Fibroblast of skin of scalp (primary cell): ENCODE measurements at places on chromosomes 11 and 22.

- DNase-seq, result no peak
Observed at GRCh38 chr11:63489879-63490278, 1.1 kb downstream of the PLAAT5 start.

DNA sequence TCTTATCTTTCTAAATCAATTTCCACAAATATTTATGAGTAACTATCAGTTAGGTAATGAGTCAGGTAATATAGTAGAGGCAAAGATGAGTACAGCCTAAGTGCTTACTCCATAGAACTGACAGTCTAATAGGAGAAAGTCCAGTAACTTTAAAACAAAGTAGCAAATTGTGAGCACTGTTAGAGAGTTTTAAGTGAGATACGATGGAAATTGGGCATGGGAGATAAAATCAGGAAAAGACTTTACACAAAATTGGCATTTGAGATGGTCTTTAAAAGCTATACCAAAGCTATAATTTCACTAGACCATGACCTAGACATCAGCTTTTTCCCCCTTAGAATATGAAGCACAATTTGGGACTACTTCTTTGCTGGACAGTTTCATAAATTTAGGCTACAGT lies 113.7 kb downstream of the CSTPP1 start:
- no peak for DNase-seq

- no peak for DNase-seq
Observed at GRCh38 chr11:17812865-17813187, 78.2 kb downstream of the KCNC1 start.

- no peak for DNase-seq
Observed at GRCh38 chr11:11072067-11072466, 214.2 kb upstream of the ZBED5 start.

DNA sequence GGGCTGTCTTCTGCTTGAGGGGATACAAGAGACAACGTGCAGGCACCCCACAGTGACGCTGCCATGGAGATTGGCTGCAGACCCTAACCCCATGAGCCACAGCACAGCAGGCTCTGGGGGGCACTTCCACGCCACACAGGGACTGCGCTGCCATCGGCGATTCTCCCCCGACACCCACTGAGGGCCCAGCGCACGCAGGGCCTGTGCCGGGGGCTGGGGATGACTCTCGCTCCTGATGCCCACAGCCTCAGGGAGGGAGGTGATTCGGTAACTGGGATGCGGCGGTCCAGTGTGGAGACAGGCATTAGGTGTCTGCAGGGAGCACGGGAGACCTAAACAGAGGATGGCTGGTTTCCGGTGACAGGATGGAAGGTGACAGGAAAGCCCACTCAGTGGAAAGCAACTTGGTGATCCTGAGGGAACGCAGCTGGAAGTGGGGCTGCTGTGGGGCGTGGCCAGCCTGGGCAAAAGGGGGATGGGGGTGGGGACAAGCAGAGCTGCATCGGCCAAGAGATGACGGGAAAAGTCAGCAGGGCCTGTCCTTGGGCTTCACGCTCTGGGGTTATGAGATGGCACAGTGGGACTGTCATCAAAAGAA lies 37.7 kb downstream of the EFCAB6 start:
- no peak for DNase-seq

- no peak for DNase-seq
Observed at GRCh38 chr11:11581481-11581880, 40.3 kb downstream of the GALNT18 start.

- DNase-seq, result no peak
Observed at GRCh38 chr11:26553182-26553581, 18.9 kb downstream of the MUC15 start.

DNA sequence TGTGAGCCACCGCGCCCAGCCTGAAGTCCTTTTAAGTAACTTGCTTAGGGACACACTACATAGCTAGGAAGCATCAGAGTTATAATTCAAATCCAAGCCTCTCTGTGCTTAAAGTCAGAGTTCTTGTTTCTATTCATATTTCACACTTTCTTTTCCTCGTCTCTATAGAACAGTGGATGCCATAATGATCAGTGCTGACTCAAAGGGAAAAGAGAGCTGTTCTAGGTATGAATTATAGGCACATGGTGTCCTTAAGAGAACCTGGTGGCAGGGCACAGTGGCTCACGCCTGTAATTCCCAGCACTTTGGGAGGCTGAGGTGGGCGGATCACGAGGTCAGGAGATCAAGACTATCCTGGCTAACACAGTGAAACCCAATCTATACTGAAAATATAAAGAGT lies 400.2 kb upstream of the DDI1 start:
- no peak for DNase-seq

DNA sequence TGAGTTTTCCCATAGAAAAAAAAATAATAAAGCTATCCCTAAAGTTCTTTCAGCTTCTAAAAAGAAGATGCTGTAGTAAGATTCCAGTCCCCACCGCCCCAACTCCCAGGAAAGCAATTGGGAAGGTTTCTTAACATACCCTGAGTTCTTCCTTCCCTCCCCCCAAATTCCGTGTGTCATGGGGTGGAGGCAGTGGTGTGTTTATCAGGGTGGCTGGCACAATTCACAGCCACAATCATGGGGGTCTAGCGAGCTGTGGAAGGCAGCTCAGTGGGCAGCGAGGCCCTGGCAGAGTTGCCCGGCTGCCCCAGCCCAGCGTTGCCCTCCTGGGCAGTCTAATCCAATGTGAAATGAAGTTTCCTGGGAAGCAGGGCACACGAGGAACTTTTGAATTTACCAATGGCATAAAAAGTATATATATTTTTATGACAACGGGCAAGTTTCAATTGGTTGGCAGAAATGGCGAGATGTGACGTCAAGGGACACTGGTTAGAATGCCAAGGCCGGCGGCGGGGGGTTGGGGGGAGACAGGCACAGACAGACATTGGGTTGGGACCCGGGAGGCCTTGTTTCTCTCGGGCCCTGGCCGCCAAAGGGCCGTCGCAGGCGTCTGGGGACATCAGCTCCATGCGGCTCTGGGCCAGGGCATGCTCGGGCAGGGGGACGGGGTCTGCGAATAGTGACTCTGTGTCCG lies 80.7 kb upstream of the PPARA start:
- peak; percentile 96 for DNase-seq

GRCh38 chr11:60390419-60390818 lies 5.8 kb upstream of the MS4A14 start:
- no peak for DNase-seq

DNA sequence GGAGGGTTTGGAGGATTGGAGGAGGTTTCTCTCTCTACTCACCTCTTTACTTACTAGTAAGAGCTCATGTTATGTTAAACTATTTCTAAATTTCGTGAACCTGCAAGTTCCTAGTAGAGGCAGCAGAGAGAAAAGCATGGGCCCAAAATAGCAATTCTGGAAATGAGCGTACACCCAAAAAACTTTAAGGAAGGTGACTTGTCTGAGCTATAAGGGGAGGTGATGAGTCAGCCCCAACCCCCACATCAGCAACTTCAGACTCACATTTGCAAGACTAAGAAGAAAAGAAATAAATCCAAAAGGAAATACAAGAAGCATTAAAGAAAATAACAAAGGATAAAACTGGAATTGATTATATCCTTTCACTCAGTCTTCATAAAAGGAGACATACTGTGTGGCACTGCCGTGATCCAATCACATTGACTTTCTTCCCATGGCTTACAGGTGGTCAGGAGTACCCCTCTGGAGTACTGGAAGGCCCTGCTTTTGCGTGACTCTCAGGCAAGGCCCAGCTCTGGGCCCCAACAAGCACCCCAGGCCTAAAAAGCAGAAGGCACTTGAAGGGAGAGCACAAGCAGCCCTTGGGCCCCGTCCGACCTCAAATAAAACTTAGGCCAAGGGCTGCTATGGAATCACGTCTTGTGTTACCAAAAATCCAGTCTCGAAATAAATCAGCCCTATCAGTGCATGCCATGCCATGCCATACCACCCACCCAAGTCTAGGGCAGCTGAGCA lies 14.3 kb downstream of the PACSIN2 start:
- DNase-seq, result peak; percentile 52

DNA sequence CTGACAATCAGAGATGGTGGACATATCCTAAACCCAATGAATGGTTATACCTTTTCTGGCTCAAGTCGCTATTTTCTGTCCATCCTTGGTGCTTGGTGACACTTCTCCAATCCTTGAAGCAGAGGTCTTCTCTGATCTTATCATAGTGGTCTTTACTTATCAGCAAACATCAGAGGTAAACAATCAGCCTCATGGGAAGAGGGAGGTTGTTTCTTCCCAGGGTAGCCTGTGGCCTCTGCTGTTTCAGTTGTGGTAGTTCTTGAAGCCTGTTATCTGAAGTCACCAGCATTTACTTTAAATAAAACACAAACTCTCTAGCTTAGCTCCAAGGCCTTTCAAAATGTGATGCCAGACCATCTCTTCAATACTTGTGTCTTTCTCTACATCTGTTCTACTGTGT lies 66.7 kb downstream of the RRM1 start:
- DNase-seq, result no peak

DNA sequence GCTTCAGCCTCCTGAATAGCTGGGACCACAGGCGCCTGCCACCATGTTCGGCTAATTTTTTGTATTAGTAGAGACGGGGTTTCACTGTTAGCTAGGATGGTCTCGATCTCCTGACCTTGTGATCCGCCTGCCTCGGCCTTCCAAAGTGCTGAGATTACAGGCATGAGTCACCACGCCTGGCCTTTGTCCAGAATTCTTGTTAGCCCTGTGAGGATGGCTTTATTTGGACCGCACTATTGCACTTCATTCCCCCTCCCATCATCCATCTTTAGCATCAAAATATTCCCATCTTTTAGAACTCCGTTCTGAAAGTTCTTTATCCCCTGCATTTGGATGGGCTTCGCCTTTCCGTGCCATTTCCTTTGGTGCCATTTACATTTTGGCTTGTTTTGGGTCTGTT lies 2.6 kb downstream of the SAMM50 start:
- DNase-seq, result no peak

- no peak for DNase-seq
Observed at GRCh38 chr11:96319898-96320656, 22.9 kb downstream of the MAML2 start.

- DNase-seq, result peak; percentile 32
Observed at GRCh38 chr11:102312667-102313066, 4.6 kb upstream of the BIRC3 start.
